ENCODE measurements at places on chromosomes 5 and 9.

DNA sequence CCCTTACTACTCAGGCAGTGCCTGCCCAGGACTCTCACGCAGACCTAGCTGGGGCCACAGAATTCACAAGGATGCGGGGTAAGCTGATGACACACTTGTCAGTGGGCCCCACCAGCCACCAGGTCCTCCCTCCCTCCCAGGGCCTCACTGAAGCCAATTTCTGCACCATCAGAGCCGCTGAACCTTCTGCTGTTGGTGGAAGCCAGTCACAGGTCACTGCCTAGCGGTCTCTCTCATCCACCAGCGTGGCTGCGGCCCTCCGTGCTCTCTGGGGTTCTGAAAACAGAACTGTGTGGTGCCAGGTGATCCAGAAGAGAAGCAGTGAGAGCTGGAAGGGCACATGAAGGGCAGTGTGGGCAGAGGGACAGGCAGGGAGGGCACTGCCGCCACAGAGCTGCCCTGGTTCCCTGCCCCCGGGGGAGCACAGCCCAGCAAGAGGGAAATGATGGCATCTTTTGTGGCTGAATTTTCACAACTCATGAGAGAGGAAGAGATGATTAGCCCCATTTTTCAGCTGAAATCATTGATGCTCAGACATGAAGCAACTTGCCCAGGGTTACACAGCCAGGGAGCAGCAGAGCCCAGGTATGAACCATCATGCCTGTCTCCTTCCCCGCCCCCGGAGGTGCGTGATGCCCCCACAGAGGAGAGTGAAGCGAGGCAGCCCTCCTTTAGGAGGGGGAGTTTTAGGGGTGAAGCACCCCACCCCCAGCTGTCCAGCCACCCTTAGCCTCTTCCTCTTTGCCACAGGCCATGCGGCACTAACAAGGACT lies 41.4 kb upstream of the CPLX2 start:
- DNase-seq = no peak

- no peak for DNase-seq
Observed at GRCh38 chr5:102922799-102923477, 167.8 kb downstream of the PAM start.

- no peak for DNase-seq
Observed at GRCh38 chr5:23820765-23821471, 313.5 kb downstream of the PRDM9 start.

DNA sequence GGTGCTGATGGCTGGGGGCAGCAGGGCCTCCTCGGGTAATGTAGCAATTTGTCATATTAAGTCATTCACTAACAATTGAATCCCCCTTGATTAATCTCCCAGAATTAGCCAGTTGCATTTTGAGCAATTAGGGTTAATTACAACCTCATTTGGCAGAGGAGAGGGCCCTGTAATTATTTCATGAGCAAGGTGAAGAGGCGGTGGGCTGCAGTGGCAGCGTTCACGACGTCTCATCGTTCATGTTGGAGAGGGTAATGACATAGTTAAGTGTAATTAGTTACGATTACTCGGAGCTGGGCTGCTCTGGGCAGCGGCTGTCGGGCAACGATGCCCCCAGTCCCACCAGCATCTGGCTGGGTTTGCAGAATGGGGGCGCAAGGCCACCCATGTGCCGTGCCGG lies 46.0 kb downstream of the NEK6 start:
- DNase-seq = no peak

- DNase-seq = no peak
Observed at GRCh38 chr5:180343831-180344695, 9.1 kb downstream of the GFPT2 start.

DNA sequence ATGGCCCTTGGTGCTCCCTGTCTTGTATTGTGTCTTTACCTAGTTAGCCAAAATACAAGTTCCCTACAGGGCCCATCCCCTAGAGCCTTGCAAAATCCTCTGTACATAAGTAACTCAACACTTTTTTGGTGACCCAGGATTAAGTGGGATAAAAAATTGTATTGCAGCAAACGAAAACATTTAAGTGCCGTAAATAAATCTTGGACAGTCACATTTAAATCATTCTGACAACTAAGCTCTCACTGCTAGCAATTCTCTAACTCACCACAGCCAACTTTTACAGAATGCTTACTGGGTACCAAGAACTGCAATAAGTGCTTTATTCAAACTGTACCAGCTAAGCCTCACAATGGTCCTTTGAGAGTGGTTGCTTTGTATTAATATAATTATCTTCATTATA lies 56.6 kb downstream of the GNAQ start:
- no peak for DNase-seq

GRCh38 chr5:122301016-122301415 lies 11.0 kb upstream of the SNCAIP start:
- DNase-seq = no peak

GRCh38 chr5:171525085-171525484 lies 105.6 kb downstream of the FGF18 start:
- DNase-seq = no peak

GRCh38 chr5:108516785-108517184 lies 134.9 kb upstream of the FBXL17 start:
- no peak for DNase-seq

DNA sequence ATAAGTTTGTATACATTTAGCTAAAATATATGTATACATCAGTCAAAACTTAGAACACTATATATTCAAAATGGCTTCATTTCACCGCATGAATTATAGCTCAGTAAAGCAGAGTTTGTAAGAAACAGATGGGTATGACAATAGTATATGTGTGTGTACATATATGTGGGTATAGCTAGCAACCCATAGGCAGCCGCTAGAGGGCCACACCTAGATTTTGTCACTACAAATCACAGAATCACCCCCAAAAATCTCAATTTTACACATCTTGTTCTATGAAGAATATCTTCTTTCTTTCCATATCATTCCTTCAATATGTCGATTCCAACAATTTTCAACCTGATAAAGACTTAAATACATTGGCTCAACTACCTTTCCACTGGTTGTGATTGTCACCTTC lies 357.8 kb upstream of the CCNG1 start:
- no peak for DNase-seq

- no peak for DNase-seq
Observed at GRCh38 chr9:105206496-105206820, 38.0 kb upstream of the SLC44A1 start.

GRCh38 chr9:127817881-127818434 lies 15.3 kb downstream of the FPGS start:
- no peak for DNase-seq
